ENCODE measurements at places on chromosomes 6 and 20.

GRCh38 chr6:509676-510075 is 118.1 kb downstream of the IRF4 start:
- no peak for DNase-seq

- DNase-seq = no peak
Observed at GRCh38 chr20:46289432-46289831, 18.9 kb downstream of the CDH22 start.

DNA sequence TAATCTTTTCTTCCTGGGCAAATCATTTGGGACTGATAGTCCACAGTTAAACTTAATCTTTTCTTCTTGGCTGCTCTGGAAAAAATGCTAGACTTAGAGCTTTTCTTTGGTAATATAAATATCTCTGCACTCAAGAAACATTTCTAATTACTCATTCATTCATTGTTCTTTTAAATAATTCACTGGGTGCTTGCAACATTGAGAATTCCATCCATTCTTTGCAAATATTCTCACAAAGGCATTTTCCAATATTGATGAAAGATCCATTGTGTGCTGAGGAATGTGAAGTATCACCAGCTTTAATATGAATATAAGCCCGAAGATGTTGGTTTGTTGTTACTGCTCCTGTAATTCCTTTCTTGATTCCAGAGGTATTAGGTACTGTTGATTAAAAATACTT is 38.4 kb downstream of the AKAP7 start:
- DNase-seq = no peak

DNA sequence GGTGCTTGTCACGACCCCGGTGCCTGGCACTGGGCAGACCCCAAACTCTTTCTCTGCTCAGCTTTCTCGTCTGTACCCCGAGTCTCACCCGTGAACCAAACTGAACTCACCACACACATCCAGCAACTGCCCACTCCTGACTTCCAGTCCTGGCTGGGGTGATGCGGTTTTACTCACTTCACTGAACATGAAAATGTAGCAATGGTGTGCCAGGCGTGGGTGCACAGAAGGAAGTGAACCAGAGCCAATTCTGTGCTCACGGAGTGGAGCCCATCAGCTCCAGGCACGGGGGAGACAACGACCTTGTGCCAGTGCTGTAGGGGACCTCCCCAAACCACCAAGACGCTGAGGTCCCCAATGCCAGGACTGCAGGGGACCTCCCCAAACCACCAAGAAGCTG is 78.7 kb upstream of the AFDN start:
- no peak for DNase-seq

- DNase-seq = no peak
Observed at GRCh38 chr6:87822011-87822410, 120.0 kb upstream of the AKIRIN2 start.

DNA sequence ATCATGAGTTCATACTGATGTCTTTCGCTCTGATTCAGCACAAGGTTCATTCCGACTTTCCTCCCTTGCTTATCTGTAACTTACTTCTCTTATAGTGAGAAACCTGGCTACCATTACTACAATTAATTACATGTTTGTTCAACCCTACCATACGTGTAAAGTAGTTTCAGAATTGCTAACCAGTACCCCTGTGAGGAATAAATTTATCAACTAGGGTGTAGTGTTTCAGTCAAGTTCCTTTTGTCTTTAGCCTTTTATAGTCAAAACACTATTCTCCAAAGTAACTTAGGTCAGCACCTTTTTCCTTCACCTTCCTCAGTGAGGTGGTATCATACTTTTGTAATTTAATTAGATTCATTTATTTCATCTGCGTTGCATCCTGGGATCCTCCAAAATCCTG is 64.9 kb downstream of the MAP3K4 start:
- no peak for DNase-seq

DNA sequence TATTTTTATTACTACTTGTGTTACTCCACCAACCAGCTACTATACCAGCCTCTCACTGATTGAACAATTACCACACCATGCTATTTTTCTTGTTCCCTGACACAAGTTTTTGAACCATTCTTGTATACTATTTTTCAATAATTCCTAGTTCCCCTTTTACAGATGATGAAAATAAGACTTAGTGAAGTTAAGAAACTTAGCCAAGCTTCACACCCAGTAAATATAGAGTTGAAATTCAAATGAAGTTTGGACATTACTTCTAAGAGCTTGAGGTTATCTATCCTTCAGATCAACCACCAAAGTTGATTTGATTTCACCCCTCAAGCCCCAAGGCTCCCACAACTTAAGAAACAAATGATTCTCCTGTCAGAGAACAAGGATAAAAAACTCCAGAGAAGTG is 13.1 kb upstream of the BCAS1 start:
- no peak for DNase-seq

DNA sequence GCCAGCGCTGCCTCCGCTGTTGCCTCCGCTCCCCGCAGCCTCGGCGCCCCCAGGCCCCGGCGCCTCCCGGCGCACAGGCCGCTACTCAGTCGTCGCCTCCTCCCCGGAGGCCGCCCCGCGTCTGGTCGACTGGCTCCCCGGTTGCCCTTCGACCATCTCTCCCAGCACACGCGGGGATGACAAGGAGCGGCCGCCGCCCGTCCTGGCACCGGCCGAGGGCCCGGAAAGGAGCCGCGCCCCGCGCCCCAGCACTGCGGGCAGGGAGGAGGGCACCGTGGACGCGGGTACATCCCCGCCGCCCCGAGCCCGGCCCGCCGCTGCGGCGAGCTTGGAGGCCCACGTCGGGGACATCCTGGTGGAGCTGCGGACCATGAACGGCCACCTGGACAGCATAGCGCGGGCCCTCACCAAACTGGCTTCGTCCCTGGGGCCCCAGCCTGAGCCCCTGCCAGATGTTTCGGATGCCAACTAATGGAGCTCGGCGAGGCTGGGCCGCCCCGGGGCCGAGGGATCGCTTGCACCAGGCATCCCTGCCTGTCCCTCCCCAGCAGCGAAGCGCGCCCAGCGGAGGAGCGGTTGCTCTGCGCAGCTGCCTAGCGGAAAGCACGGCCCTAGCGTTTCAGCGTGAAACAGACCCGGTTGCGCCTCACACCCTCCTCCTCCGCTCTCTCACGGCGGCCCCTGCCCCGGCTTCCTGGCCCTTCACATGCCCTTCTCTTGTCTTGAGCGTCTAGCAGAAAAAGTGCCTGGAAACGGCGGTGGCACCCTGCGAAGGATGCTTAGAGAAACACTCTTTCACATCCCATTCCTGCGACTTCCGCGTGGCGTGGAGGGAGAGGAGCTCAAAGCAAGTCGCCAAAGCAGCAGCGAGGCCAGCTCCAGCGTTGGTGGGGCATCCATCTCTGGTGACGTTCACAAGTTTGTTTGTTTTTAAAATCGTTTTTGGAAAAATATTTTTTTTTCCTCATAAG is 285.8 kb upstream of the SUPT3H start:
- peak; percentile 61 for DNase-seq

- no peak for DNase-seq
Observed at GRCh38 chr20:53003420-53004154, 31.4 kb downstream of the TSHZ2 start.

DNA sequence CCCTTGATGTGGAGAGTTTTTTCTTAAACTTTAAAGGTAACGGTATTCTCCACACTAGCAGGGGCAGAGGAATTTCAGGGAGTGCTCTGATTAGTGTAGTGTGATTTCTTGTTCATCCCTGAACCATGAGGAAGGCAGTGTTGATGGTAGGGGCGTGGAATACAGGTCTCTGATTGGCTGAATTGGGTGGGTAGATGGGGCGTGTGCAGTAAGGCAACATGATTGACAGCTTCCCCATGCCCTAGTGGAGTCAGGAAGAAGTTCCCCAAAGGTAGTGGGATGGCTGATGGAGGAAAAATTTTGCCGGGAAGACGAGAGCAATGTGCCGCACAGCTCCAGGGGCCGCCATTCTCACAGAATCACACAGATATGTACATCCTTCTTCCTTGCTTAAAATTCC is 97.4 kb upstream of the SALL4 start:
- DNase-seq = no peak

All from activated naive CD4-positive, alpha-beta T cell treated with Interleukin-2 at 50 U/mL for 16 hours (primary cell).